Testis (tissue), 5 donors: ENCODE measurements at places on chromosomes 6 and 20. TPM values are rescaled to one million over a fixed set of nuclear protein-coding genes. Genes with fewer than 3 reads are reported as not detected.

SSTR4 gene
- 0.55 TPM for total RNA-seq

GRCh38 chr6:33333666-33334065, 16.1 kb upstream of the ZBTB22 start:
- no peak for DNase-seq
- H3K4me1 ChIP-seq: no peaks in the 10 kb centered on the region
- H3K27ac ChIP-seq: no peak overlapping the region

DNA sequence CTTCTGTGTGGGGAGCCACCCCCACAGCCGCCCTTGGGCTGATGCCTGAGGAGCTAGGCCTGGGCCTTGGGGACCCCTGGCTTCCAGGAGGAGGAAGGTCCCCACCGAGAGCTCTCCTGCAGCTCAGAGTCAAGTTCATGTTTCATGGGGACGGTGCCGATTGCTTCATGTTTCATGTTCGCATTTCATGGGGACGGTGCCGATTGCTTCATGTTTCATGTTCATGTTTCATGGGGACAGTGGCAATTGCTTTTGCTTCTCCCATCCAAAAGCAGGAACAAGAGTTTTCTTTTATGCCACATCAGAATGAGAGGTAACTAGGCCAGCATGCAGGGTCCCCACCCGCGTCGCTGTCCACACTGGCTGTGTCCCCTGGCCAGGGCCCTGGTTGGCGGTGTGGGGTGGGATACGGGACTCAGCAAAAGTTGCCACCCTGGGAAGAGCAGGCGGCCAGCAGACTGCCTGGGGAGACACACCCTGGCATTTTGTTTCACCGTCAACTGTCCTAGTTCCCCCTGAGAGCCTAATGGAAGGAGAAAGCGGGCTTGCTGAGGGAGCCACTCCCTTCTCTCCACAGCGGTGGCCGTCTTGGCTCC, 46.0 kb downstream of the DACT2 start:
- H3K27me3 ChIP-seq: no peaks in the 10 kb centered on the region
- no peak overlapping the region for H3K4me3 ChIP-seq
- no peaks in the 10 kb centered on the region for H3K36me3 ChIP-seq
- H3K27ac ChIP-seq: no peak overlapping the region
- no peaks in the 10 kb centered on the region for H3K4me1 ChIP-seq

MYL9 gene
- total RNA-seq: 177 TPM

- DNase-seq: peak; percentile 77
- H3K27ac ChIP-seq: peak overlapping the region; percentile 99
- peaks cover 26% of the 10 kb centered on the region for H3K4me1 ChIP-seq
- H3K27me3 ChIP-seq: no peaks in the 10 kb centered on the region
- peak overlapping the region; percentile 75 for H3K4me3 ChIP-seq
These were observed 6.1 kb upstream of the HSPA1B start for GRCh38 chr6:31821301-31822035.

- no peaks in the 10 kb centered on the region for H3K36me3 ChIP-seq
- H3K27ac ChIP-seq: no peak overlapping the region
- no peak overlapping the region for H3K4me3 ChIP-seq
- H3K27me3 ChIP-seq: no peaks in the 10 kb centered on the region
- peak; percentile 68 for DNase-seq
These were observed 59.6 kb upstream of the TAGAP start for GRCh38 chr6:159104163-159104925.

- H3K27me3 ChIP-seq: no peaks in the 10 kb centered on the region
- no peak overlapping the region for H3K27ac ChIP-seq
- H3K4me1 ChIP-seq: no peaks in the 10 kb centered on the region
- no peaks in the 10 kb centered on the region for H3K36me3 ChIP-seq
- H3K4me3 ChIP-seq: no peak overlapping the region
These were observed 59.2 kb downstream of the TNFAIP3 start for GRCh38 chr6:137926207-137926731.

DNA sequence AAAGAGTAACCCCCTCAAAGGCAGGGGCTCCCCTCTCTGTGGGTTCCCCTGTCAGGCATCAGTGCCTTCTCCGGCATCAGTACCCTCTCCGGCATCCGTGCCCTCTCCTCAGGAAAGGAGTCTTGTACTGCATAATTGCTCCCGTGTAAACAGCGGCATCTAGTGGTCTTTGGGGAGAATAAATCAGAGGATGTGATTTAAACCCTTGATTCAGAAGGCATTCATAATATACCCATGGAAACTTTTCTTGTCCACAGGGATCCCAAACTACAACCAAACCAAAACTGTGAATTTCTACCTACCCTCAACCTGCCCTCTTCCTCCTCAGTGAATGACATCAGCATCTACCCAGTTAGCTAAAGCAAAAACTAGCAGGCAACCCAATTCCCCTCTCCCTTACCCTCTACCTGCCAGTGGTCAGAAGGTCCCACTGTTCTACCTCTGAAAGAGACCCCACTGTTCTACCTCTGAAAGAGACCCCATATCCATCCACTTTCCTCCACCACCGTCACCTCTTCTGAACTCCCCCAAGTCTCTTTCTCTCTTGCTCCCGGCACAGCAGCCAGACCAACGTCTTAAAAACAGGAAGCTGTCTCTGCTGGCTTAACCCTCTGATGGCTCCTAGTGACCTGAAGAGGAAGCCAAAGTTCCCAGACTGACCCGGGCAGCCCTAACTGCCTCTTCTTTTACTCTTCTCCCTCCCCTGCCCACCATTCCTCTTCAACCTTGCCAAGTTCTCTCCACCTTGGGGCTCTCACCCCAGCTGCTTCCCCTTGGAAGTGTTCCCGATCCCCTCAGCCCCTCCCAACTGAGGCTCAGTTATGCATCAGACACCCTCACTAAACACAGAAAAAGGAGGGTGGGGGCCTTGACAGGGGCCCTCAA, 27.2 kb downstream of the UBE2V1 start:
- H3K4me3 ChIP-seq: no peak overlapping the region
- no peaks in the 10 kb centered on the region for H3K27me3 ChIP-seq
- no peaks in the 10 kb centered on the region for H3K4me1 ChIP-seq
- DNase-seq: peak; percentile 34

- H3K36me3 ChIP-seq: no peaks in the 10 kb centered on the region
- H3K27ac ChIP-seq: peak overlapping the region; percentile 56
- DNase-seq: peak; percentile 69
- H3K27me3 ChIP-seq: no peaks in the 10 kb centered on the region
- H3K4me3 ChIP-seq: no peak overlapping the region
- peaks cover 76% of the 10 kb centered on the region for H3K4me1 ChIP-seq
These were observed 38.3 kb downstream of the COX4I2 start for GRCh38 chr20:31675828-31676608.

PCSK2 gene
- total RNA-seq: 5.1 TPM

GRCh38 chr6:42345696-42346416, 105.9 kb downstream of the TRERF1 start:
- H3K36me3 ChIP-seq: no peaks in the 10 kb centered on the region
- no peaks in the 10 kb centered on the region for H3K4me1 ChIP-seq
- H3K27me3 ChIP-seq: no peaks in the 10 kb centered on the region

DNA sequence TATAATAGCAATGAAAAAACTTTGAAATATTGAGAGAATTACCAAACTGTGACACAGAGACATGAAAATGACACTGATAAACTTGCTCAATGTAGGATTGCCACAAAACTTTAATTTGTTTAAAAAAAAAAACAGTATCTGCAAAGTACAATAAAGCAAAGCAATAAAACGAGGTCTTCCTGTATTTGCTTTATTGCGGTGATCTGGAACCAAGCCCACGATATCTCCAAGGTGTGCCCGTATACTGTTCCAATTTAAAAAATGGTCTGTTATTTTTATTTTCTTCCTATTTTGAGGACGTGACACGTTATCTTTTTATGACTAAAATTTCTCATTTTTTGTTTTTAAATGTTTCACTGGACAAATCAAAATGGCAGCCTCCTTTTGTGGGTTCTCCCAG, 25.5 kb downstream of the EYA2 start:
- no peak for DNase-seq
- no peak overlapping the region for H3K27ac ChIP-seq
- no peak overlapping the region for H3K4me3 ChIP-seq
- H3K36me3 ChIP-seq: no peaks in the 10 kb centered on the region
- H3K4me1 ChIP-seq: peaks cover 4% of the 10 kb centered on the region

DNA sequence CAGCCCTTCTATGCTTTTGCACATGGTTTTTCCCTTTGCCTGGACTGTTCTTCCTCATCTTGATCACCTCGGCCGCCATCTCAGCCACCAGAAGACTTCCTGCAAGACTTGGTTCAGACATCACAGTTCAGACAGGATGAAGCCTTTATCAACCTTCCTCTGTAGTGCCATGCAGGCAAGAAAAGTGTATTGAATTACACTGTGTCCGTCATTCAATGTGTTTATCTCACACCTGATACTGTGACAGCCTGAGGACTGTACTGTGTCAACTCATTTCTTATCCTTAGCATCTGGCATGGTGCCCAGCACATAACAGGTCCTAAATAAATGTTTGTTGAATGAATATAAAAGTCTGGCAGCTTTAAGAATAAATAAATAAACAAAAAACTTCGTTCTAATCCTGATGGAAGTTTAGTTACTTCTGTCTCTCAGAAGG, 133.3 kb upstream of the MAN1A1 start:
- H3K27me3 ChIP-seq: no peaks in the 10 kb centered on the region
- no peak for DNase-seq
- no peaks in the 10 kb centered on the region for H3K4me1 ChIP-seq

DEFB132 gene
- not detected for total RNA-seq

- no peak overlapping the region for H3K27ac ChIP-seq
- H3K4me1 ChIP-seq: peaks cover 7% of the 10 kb centered on the region
- H3K27me3 ChIP-seq: no peaks in the 10 kb centered on the region
- H3K36me3 ChIP-seq: no peaks in the 10 kb centered on the region
These were observed 103.7 kb downstream of the TOX2 start for GRCh38 chr20:44018259-44018941.

DNA sequence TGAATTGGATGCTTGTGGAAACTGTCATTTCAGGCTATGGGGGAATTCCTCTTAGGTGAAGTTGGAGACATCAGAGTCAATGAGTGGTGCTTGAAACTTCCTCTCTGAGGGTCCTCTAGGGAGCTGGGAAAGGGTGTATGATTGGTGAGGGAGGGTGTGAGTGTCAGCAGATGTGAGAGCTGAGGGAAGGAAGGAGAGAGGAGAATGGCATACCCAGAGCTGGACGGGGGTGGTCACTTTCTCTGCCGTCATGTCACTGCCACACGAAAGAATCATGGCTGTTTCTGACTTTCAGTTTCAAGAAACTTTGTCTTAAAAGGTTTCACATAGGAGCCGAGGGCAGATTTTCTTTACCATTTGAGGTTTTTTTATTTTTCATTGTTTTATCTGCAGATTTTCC, 50.3 kb downstream of the DEK start:
- DNase-seq: no peak
- no peak overlapping the region for H3K4me3 ChIP-seq
- H3K27ac ChIP-seq: no peak overlapping the region
- H3K4me1 ChIP-seq: no peaks in the 10 kb centered on the region
- no peaks in the 10 kb centered on the region for H3K36me3 ChIP-seq
- H3K27me3 ChIP-seq: no peaks in the 10 kb centered on the region

SYNJ2 gene
- total RNA-seq: 7.6 TPM

GRCh38 chr20:24950836-24951525, 1.9 kb downstream of the CST7 start:
- no peaks in the 10 kb centered on the region for H3K27me3 ChIP-seq
- H3K27ac ChIP-seq: no peak overlapping the region
- no peaks in the 10 kb centered on the region for H3K36me3 ChIP-seq
- no peaks in the 10 kb centered on the region for H3K4me1 ChIP-seq
- DNase-seq: no peak

GRCh38 chr20:23664954-23665353, 23.9 kb downstream of the CST4 start:
- peaks cover 9% of the 10 kb centered on the region for H3K4me1 ChIP-seq
- H3K36me3 ChIP-seq: no peaks in the 10 kb centered on the region
- no peak overlapping the region for H3K4me3 ChIP-seq
- H3K27me3 ChIP-seq: no peaks in the 10 kb centered on the region

DNA sequence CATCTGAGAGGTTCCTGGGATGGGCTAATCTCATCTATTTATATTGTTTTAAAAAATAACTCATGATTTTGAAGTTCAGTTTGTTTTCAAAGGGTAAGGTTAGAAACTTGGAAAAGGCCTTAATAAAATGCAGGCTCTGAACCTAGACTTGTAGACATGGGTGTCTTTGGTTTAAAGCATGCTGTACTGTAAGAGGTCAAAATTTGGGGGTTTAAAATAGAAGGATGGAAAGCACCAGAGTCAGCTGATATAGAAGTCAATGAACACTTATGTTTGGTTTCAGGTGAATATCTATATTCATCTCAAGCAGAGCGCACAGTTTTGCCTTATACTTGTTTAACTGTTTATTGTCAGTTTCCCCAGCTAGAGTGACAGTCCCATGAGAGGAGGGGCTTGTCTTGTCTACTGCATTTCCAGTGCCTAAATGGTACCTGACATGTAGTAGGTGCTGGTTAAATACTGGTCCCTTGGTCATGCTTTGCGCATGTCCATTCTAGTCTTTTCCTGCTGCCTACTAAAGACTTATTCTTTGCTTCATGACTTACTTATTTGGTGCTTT, 112.3 kb upstream of the DTNBP1 start:
- H3K27me3 ChIP-seq: no peaks in the 10 kb centered on the region
- H3K4me1 ChIP-seq: no peaks in the 10 kb centered on the region
- no peak overlapping the region for H3K4me3 ChIP-seq
- no peaks in the 10 kb centered on the region for H3K36me3 ChIP-seq
- H3K27ac ChIP-seq: no peak overlapping the region

DNA sequence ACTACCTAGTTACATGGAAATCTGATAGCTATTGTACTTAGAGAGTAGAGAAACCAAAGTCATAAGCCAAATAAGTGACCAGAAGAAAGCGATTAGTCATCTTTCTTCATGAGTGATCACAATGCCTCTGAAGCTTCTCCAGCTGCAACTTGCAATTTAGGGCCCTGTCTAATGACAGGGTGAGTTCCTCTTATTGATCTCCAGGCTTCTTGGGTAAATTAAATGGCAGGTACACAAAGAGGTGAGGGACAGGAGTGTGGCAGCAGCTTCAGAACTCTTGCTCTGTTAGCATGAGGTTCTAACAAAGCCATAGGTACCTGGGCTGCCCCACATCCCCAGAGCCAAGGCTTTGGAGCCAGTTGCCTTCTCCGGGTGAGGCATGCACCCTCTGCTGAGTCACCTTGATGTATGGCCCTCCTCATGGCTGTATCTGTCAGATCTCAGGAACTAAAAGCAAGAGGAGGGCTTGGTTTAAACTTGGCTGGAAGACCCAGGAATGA, 60.8 kb downstream of the PRDM1 start:
- no peaks in the 10 kb centered on the region for H3K4me1 ChIP-seq
- H3K36me3 ChIP-seq: no peaks in the 10 kb centered on the region
- no peak overlapping the region for H3K4me3 ChIP-seq

- H3K36me3 ChIP-seq: no peaks in the 10 kb centered on the region
- no peaks in the 10 kb centered on the region for H3K27me3 ChIP-seq
- H3K4me3 ChIP-seq: no peak overlapping the region
These were observed 47.2 kb upstream of the TFAP2D start for GRCh38 chr6:50666089-50666488.

HFE gene
- total RNA-seq: 4.1 TPM

GRCh38 chr6:131924881-131925474, 26.2 kb downstream of the CCN2 start:
- H3K36me3 ChIP-seq: no peaks in the 10 kb centered on the region
- no peaks in the 10 kb centered on the region for H3K4me1 ChIP-seq
- no peaks in the 10 kb centered on the region for H3K27me3 ChIP-seq
- no peak overlapping the region for H3K4me3 ChIP-seq

FGD2 gene
- 7.0 TPM for total RNA-seq

GRCh38 chr6:27503436-27504030, 30.6 kb upstream of the ZNF184 start:
- DNase-seq: peak; percentile 56
- no peak overlapping the region for H3K27ac ChIP-seq
- peaks cover 3% of the 10 kb centered on the region for H3K27me3 ChIP-seq
- peak overlapping the region; percentile 52 for H3K4me3 ChIP-seq
- no peaks in the 10 kb centered on the region for H3K36me3 ChIP-seq

RNF144B gene
- 6.1 TPM for total RNA-seq
